Activated T-helper 2 cell treated with anti-CD3 and anti-CD28 coated beads, Interferon-gamma antibody, Interleukin-2, Interleukin-4, amounts not matched to agents 10 μg/mL and 5 μg/mL and 100 μg/mL, durations not matched to agents 14 hours and 24 hours and 36 hours (primary cell): ENCODE measurements at places on chromosomes 12 and 14. TPM values are rescaled to one million over a fixed set of nuclear protein-coding genes. Genes with fewer than 3 reads are reported as not detected.

Gene PLA2G1B
- not detected in 2 replicates for total RNA-seq

Gene JAG2
- total RNA-seq: 2.6 and 3.2 TPM in 2 replicates

Gene PPM1A
- 45.7 and 48.2 TPM in 2 replicates for total RNA-seq

Gene POP5
- 64.3 and 65.7 TPM in 2 replicates for total RNA-seq

Gene DENND5B
- 0.51 and 1.2 TPM in 2 replicates for total RNA-seq
